ENCODE measurements at places on chromosomes 1 and 21. TPM values are rescaled to one million over a fixed set of nuclear protein-coding genes. Genes with fewer than 3 reads are reported as not detected.

Gene JAM2
- 61.0 TPM for total RNA-seq

Gene LMOD1
- total RNA-seq: 347 TPM

Gene SFT2D2
- 107 TPM for total RNA-seq

Gene C1orf94
- not detected for total RNA-seq

Gene IGSF9
- total RNA-seq: not detected

Gene AMPD1
- 0.52 TPM for total RNA-seq

Gene TINAGL1
- 506 TPM for total RNA-seq

Data from aorta (tissue), 5 donors.